Stimulated activated CD4-positive, alpha-beta T cell treated with anti-CD3 and anti-CD28 coated beads, Interleukin-2, amount 100 ng/mL, for 24 hours (primary cell): ENCODE measurements at places on chromosomes 5 and 9.

DNA sequence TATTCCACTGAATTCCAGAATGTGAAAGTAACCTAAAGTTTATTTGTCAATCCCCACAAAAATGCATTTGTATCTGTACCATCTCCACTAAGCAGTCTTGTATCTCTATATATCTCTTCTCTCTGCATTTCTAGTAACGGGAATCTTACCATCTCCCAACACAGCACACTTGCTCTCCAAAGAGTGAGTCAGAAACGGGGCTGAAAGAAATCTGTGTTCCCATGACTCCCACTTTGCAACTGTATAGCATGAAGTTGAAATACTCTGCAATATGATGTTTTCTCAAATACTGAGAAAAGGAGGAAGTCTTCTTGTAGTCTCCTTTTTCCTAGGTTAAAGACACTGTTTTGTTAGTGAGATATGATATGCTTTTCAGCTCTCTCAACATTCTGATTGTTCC, 848.8 kb upstream of the ACO1 start:
- no peak for DNase-seq

GRCh38 chr5:10607023-10607665, 43.3 kb downstream of the ANKRD33B start:
- DNase-seq: no peak

- DNase-seq: no peak
These were observed 12.6 kb upstream of the DHFR start for GRCh38 chr5:80667384-80667783.

- DNase-seq: no peak
These were observed 504.6 kb downstream of the RASEF start for GRCh38 chr9:82558346-82558745.

DNA sequence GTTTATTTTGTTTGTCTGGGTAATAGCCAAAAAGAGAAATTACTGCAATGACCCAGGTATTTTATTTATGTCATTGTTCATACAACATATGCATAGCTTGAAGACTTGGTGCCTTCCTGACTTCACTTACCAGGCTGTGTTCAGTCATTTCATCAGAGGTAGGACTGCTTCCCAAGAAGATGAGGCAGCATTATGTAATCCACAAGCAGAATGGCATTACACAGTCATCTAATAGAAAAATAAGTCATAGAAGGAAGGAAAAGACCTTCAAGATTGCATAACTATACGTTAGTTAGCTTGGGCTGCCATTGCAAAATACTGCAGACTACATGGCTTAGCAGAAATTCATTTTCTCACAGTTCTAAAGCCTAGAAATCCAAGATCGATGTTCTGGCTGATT, 167.5 kb downstream of the NMUR2 start:
- no peak for DNase-seq
